Psoas muscle (tissue), 8 donors: ENCODE measurements at places on chromosomes 7 and 10. TPM values are rescaled to one million over a fixed set of nuclear protein-coding genes. Genes with fewer than 3 reads are reported as not detected.

The IKZF1 gene
- polyA plus RNA-seq = 0.26 TPM

The RBP4 gene
- polyA plus RNA-seq = 1.2 TPM

The SFRP5 gene
- polyA plus RNA-seq = 0.73 TPM

The TMEM139 gene
- polyA plus RNA-seq = 0.04 TPM

The OR2A1 gene
- 0.01 TPM for polyA plus RNA-seq

DNA sequence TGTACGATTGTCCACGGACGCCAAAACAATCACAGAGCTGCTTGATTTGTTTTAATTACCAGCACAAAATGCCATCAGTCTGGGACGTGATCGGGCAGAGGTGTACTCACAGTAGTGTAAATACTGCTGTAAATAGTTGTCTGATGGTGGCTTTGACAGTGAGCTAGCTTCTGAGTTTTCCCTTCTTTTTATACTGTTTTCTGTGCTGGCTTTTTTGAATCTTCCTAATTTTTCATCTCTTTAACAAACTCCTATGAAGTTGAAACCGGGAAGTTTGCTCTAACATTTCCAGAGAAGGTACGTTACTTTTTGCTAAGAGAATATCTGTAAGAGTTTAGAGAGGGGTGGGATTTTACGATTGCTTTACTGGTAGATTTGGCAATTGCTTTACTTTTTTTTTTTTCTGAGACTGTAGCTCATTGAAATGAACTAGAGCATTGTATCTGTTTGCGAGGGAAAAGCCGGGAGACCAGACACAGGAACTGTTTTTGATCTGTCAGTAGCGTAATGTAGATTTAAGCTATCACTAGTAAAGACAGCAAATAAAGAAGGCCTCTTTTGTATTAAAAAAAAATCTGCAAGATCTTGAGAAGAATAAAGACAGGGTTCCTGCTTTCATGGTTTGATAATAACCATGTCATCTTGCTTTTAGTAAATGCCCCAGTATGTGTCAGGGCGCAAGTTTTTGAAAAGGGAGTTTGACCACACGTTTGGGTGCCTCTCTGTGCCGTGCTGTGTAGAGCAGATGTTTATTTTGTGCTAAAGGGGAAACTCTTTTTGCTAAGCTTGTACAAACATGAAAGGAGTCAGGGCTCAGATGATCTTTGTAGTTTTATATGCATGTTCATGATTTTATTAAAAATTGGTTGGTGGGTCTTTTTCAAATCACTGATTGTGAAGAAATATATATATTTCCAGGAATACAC is 712 bp downstream of the FOXP2 start:
- no peak for DNase-seq

DNA sequence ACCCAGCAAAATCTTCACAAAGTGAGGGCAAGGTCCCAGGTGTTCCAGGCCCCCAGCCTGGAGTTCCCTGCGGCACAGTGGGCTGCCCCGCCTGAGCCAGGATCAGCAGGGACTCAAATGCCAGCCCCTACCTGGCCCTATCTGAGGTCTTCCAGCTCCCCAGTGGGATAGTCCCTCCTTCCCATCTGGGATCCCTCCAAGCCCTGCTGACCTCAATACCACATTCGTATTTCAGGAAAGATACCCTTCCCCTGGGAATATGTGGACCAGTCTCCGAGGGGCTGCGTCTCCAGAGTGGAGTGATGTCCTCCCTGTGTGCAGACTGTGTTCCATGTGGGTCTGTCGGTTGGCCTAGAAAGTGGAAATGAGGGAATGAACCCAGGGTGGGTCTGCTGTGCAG is 40.9 kb downstream of the ELFN1 start:
- no peak for DNase-seq

GRCh38 chr7:156640949-156641485 is 443 bp downstream of the RNF32 start:
- DNase-seq = peak; percentile 28

GRCh38 chr7:46489106-46489505 is 568.0 kb upstream of the IGFBP3 start:
- no peak for DNase-seq

DNA sequence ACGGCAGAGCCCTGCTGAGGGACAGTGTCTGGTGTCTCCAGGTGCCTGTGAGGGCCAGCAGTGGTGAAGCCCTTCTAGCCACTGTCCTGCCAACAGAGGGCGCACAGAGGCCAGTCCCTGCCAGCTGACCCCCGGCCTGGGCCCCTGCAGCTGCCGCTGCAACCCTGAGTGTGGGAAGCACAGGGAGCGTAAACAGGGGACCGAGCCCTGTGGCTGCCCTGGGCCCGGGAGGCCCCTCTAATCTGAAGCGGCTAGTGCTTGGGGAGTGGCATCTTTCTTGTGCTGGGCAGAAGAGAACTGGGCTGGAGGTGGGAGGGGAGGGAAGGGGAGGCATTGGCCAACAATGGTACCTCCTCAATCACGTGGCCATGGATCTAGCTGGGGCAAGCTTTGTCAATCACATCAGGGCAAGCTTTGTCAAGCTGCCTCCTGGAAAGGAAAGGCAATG is 34.6 kb downstream of the TRIM8 start:
- peak; percentile 66 for DNase-seq

DNA sequence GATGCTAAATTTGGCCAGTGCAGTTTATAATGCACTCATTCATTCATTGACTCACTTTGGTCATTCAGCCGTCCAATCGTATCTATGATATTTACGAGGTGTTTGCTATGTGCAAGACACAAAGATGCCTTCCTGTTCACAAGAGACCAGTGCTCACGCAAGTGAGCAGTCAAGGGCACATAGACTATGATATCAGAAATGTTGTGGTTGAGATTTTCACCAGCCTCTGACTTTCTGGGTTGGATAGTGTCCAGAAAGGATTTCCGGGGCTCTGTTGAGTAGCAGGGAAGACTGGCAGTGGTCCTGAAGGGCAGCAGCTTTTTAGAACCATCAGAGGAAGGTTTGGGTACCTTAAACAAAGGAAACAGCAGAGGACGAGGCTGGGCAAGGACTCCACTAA is 191.8 kb downstream of the GALNT17 start:
- no peak for DNase-seq

DNA sequence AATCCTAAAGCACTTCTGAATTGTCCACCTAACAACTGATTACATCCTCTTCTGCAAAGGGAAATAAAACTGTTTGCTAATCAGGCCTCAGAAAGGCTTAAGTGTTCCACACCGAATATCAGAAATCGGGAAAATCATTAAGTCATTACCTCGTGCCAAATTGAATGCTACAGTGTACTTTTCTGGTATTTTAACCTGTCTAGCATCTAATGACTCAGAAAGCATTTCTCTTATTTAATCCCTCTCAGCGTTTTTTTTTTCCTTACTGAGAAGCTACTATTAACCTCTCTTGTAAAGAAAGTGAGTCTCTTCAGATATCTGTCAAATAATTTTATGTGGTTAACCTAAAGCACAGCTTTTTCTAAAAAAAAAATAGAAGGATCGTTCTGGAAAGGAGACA is 28.6 kb downstream of the VIM start:
- no peak for DNase-seq
